SK-N-DZ (cell line): ENCODE measurements at places on chromosomes 1 and 21.

DNA sequence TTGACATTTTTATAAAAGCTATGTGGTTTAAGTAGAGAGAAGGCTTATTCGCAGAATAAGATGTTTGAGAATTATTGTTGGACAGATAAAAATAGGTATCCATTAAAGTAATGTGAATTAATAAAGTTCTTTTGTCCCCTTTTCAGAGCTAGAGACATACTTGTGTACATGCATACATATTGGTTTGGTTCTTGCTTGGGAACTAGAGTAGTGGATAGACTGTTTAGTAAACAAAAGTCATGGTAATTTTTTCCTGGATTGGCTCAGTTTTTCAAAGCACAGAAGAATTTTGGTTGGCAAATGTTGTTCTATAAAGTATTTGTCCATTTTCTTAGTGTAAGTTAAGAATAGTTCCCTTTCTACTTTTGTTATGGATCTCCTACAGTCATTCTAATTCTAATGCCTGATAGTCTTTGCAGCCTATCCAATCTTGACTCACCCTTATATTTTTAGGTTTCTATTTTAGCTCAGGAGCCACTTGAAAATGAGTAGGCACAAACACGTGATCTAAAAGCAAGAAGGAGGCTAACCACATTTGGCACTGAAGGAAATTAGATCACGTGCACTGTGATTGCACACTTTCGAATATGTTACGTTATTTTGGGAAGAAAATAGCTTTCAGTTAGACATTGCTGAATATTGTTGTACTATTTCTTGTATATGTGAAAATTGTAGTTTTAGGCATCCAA is 47.0 kb downstream of the RABGAP1L start:
- DNase-seq, result no peak

GRCh38 chr1:116564426-116564825 is 6.4 kb downstream of the CD58 start:
- DNase-seq, result no peak

GRCh38 chr1:101236516-101237228 is at the start of gene S1PR1:
TSS of gene S1PR1 (plus strand) at chr1:101237019. CDS start at chr1:101238985, 1,966 bp downstream.
- DNase-seq, result peak; percentile 29

GRCh38 chr1:244759158-244759557 is 76.3 kb upstream of the COX20 start:
- no peak for DNase-seq

GRCh38 chr1:178937695-178938094 is 66.8 kb upstream of the ANGPTL1 start:
- no peak for DNase-seq
